ENCODE measurements at places on chromosomes 3 and 15.

GRCh38 chr15:48644827-48645557, 517 bp downstream of the FBN1 start:
- DNase-seq = no peak

- no peak for DNase-seq
These were observed 174.3 kb upstream of the BCL6 start for GRCh38 chr3:187919544-187919943.

DNA sequence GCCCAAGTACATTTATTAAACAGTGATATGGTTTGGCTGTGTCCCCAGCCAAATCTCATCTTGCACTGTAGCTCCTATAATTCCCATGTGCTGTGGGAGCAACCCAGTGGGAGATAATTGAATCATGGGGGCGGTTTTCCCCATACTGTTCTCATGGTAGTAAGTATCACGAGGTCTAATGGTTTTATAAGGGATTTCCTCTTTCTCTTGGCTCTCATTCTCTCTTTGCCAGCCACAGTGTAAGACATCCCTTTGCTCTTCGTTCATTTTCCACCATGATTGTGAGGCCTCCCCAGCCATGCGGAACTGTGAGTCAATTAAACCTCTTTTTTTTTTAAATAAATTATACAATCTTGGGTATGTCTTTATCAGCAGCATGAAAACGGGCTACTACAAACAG, 228.0 kb upstream of the TP63 start:
- no peak for DNase-seq

DNA sequence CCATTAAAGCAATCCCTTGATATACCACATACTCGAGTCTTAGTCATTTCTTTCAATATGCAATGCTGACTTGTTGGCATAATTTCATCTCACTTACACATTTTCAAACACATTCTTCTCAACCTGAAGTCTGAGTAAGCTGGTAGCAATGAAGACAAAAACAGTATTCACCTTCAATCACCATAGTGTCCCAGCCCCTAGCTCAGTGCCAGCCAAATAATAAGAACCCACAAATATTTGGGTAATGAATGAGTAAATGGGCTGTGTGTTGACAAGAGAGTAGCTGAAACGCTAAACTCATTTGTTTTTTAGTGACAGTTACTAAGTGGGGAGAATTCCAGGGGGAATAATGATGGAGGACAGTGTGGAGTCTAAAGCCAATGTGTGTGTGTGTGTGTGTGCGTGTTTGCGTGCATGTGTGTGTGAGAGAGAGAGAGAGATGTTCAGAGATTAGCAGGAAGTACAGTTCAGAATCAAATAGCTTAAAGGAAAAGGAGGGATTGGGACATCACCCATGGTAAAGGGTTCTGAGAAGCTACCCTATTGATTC, 165.7 kb downstream of the GAP43 start:
- DNase-seq = peak; percentile 73

DNA sequence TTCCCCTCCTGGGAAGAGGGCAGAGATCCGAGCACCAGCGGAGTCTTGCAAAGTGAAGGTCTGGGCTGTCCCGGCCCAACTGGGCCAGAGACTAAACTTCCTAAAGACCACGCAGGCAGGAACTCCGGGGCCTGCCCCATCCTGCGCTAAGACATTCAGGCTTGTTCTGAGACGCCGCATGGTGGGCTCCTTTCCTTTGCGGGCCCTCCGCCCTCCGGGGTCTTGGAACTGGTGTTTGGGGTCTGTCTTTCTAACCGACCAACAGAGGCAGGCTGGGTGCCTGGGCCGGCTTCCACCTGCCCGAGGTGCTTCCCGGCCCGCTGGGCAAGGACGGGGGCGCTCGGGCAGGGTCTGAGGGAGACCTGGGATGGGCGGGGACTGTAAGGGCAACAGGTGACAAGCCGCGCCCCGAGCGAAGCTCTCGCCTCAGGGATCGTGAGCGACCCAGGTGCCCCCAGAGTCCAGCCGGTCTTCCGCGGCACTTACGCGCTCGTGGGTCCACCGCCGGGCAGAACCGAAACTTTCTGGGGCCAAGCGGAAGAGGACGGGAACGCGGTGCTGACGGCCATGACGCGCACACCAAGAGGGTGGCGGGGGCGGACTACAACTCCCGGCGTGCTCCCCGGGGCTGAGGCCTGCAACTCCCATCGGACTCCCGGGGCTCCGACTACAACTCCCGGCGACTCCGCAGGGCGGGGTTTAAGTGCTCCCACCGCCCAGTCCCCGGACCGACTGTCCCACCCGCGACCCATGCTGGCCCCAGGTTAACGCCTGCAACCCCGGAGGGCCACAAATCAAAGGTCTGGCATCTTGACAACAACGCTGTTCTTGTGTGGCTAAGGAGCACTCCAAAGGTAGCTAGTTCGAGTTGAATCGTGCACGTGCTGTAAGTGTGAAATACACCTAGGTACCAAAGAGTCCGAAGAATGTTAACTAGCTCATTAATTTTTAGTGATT, at the start of gene FYCO1:
FYCO1 (minus strand) TSS at position 589 of the 957 bp plus-strand sequence. CDS start 10,914 bp downstream, outside the sequence.
- no peak for DNase-seq
